ENCODE measurements at places on chromosomes 11 and 22.
A peak's percentile ranks its signal among the peaks of the same experiment; 100 is the strongest.

GRCh38 chr11:16612566-16613261 lies 125.7 kb upstream of the C11orf58 start:
- DNase-seq, result peak; percentile 35

- no peak for DNase-seq
These were observed 9.3 kb downstream of the TSPO start for GRCh38 chr22:43160497-43161126.

GRCh38 chr11:70325824-70326223 lies 55.3 kb downstream of the PPFIA1 start:
- DNase-seq, result no peak

- no peak for DNase-seq
These were observed 409.4 kb downstream of the METTL15 start for GRCh38 chr11:28517621-28518020.

DNA sequence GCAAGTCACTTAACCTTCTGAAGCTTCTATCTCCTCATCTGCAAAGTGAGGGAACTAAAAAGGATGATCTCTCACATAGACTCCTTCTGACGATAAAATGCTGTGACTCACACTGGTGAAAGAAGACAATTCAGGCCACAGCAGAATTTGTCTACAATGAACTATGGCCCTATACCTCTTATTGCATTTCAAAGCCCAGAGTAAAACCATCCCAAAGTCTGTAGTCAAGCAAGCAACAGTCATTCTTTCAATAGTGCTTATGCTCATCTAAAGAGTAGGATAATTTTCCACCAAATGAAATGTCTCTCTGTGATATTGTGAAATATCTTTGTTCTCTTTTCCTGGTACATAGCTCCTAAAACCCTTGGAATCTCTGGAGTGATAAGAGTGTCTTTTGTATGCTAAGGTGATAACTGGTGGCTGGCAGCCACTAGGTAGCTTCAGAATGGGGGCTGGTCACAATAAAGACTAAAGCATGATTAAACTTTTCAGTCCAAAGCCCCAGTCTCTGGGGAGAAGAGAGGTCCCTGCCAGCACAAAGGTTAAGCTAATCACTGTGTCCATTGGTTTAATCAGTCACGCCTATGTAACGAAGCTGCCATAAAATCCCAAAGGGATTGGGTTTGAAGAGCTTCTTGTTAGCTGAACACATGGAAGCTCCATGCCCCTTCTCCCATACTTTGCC lies 30.8 kb downstream of the SYTL2 start:
- peak; percentile 61 for DNase-seq

- DNase-seq, result peak; percentile 37
These were observed 45.4 kb upstream of the ANO3 start for GRCh38 chr11:26286472-26287066.

DNA sequence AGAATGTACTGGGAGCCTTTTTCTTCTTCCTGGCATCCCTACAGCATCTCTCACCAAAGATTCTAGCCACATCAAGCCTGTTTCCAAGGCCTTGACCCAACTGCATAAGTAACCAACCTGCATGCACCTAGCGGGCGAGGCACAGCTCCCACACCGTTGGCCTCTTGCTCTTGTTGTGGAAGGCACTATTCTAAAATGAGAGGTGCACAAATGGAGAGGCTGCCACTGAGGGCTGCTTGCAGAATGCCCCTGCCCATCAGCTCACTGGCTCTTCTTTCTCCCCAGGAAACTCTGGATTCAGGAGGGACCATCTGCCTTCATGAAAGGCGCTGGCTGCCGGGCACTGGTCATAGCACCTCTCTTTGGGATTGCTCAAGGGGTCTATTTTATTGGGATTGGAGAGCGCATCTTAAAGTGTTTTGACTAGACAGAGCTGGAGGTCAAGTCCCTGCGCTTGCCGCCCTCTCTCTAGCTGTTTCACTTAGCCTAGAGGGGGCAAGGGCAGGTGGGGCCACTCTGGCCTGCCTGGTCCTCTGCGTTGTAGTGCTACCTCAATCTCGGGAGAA lies 26.6 kb downstream of the SLC25A18 start:
- DNase-seq, result no peak

- DNase-seq, result no peak
These were observed 32.2 kb upstream of the BID start for GRCh38 chr22:17806437-17806836.

DNA sequence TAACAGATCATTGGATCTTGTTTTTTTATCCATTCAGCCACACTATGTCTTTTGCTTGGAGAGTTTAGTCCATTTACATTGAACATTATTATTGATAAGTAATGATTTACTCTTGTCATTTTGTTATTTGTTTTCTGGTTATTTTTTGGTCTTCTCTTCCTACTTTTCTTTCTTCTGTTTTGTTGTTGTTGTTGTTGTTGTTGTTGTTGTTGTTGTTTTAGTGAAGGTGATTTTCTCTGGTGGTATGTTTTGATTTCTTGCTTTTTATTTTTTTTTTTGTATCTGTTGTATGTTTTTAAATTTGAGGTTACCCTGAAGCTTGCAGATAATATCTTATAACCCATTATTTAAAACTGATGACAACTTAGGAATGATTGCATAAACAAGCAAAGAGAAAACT lies 28.6 kb downstream of the TAF1D start:
- no peak for DNase-seq

- peak; percentile 41 for DNase-seq
These were observed 226.8 kb downstream of the BLID start for GRCh38 chr11:121889186-121889585.

GRCh38 chr11:45856044-45856468 lies 8.8 kb downstream of the CRY2 start:
- peak; percentile 43 for DNase-seq

- DNase-seq, result no peak
These were observed 37.0 kb upstream of the MUC5AC start for GRCh38 chr11:1120532-1121330.

DNA sequence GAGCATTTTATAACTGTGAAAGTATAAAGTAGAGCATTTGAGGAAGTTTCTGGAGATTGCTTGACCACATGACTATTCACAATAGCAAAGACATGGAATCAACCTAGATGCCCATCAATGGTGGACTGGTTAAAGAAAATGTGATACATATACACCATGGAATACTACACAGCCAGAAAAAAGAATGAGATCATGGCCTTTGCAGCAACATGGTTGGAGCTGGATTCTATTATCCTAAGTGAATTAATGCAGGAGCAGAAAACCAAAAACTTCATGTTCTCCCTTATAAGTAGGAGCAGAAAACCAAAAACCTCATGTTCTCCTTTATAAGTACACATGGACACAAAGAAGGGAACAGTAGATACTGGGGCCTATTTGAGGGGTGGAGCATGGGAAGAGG lies 30.3 kb downstream of the UVRAG start:
- DNase-seq, result no peak

DNA sequence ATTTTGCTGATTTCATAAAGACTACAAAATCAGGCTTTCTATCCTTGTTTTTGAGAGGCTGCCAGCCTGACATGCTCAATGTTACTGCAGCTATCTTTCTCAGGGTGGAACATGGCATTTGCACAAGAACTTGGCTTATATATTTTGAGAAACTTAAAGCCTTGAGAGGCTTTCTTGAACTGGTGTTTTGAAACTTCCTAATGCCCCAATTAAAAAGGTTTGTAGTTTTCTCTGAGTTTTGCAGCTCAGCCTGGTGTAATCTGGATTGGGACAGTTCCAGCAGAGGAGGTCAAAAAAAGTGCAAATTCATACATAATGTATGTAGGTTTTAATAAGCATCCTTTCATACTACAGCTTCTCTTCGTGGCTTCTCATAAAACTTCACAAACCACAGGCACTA lies 223.4 kb downstream of the FAM76B start:
- DNase-seq, result no peak

GRCh38 chr11:69371731-69372588 lies 78.0 kb downstream of the MYEOV start:
- DNase-seq, result no peak

DNA sequence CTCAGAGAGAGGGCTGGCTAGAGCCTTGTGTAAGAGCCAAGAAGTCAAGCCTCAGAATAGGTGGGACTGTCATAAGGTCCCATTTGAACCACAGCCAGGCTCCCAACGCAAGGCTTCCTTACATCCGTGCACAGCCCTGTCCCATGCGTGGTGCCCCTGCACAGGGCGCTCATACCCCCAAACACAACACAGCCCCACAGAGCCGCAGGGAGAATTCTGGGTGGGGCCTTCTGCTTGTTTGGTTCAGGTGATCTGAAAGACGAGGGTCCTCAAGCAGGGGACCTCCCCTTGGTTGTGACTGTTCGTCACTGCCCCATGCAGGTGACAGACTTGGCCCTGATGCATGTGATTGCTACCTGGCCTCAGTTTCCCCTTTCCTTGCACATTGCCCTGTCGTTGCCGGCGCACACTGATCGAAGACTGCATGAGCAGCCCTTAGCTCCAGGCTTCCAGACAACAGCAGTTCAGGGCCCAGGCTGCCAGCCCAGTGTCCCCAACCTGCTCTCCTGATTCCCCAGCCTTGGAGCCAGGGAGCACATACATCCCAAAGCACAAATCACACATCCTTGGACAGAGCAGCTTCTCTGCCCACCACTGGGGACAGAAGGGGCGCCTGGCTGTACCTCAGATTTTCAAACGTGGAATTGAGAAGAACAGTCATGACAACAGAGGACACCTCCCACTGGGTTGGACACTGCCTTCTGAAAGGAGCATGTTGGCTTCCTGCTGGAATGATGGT lies 22.1 kb downstream of the GNAZ start:
- no peak for DNase-seq

GRCh38 chr11:93783765-93784144 lies 327 bp upstream of the MED17 start:
- no peak for DNase-seq
